Cortex of kidney (tissue), 1 donor: ENCODE measurements at places on chromosomes 11 and 22.

DNA sequence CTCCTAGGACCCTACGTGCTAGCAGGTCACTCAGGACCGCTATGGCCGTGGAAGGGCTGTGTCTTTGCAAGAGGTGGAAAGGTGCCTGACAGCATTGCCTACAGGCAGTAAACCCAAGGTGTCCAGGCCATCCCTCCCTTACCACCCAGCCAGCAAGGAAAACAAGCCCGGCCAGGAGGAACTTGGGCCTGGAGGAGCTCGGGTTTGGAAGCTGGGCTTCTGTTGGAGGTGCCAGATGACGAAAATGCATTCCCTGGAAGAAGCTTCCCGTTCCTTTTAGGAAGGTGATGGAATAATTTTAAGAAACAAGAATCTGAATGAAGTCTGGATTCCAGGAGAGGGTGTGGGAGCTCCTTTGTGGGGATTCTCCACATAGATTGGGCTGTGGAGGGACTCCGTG is 23.6 kb downstream of the FBLN1 start:
- DNase-seq, result no peak

GRCh38 chr11:131303611-131304119 is 66.8 kb upstream of the NTM start:
- DNase-seq, result no peak

GRCh38 chr11:94782446-94782845 is 14.3 kb downstream of the AMOTL1 start:
- DNase-seq, result no peak

- DNase-seq, result no peak
These were observed 27.2 kb downstream of the SYN3 start for GRCh38 chr22:33030923-33031525.

DNA sequence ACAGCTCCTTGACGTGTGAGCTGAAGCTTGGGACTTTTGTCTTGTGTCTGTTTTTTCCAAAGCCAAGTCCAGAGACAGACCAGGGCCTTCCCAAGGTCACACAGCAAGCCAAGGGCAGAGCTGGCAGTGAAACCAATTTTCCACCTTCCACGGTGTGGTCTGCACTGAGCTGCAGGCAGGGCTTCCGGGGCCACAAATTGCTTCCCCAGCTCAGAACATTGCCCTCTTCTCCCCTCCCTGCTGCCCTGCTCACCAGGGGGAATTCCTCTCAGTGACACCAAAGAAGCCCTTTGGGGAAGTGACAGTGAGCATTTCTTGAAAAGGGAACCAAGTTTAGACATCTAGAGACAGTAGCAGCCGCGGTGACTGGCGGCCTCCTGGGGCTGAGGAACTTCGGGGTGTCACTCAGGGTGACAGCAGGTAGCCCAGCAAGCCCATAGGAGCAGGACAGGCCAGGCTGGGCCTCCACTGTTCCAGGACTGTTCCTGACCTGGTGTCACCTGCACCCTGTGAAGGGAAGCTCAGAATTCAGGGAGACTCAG is 9.2 kb downstream of the FXYD2 start:
- no peak for DNase-seq

DNA sequence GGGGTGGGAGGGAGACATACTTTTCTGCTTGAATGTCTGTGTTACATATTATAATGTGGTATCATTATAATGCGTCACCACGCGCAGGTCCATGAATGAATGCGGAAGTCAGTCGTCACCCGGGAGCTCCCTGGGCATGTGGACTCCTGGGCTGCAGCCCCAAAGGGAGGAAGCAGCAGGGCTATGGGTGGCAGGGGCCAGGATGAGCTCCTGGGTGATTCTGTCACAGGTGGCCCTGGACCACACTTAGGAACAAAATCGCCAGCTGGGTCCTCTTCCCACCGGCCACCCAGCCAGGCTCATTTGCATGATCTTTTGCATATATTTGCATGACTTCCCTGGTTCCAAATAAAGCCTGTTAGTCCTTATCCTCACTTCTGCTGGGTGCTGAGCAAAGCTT is 51.2 kb downstream of the KCNJ4 start:
- DNase-seq, result no peak

DNA sequence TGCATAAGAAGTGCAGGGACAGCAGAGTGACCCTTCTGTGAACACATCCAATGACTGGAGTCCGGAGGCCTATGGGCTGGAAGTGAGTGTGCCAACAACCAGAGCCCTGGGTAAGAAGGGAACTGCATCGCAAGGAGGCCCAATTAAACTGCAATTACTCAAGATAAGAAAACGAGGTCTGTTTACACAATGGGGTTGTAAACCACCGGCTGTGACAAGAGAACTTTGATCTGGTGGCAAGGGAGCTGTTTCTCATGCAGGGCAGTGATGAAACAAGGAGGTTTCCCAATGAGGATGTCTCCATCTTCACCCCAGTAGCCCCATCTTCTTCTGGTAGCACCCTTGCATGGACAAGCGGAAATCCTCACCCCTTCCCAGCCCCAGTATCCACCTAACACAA is 21.5 kb downstream of the ETS1 start:
- no peak for DNase-seq

DNA sequence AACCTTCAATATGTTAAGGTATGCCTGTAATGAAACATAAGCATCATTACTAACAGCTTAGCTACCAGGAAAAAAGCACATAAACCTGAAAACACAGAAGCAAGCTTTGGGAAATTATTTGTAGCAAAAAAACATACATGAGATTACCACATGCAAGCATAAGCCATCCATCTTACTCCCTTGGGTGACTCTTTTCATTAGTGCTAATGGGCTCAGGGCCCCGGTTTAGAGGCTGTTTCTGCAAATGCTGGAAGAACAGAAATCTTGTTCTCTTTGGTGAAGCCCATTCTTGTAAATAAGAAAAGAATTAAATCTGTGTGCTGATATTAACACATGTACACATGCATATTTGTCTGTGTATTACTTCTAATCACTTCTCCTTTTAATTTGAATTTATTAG is 314.3 kb downstream of the TTC28 start:
- no peak for DNase-seq

DNA sequence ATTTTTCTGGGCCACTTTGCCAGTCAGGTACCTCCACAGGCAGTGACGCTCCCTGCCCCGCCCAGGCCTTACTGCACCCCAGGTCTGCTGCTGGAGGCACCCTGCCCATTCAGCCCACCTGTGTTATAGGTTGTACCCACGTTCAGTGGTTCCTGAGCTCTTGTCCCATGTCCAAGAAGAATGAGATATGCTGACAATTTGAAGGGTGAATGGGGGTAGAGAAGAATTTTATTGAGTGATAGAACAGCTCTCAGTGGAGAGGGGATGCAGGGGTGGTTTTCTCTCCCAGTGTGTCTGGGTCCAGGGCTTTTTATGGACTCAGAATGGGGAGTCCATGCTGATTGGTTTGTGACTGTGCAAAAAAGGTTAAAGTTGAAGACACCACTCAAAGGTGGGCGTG is 149.7 kb downstream of the LDLRAD3 start:
- DNase-seq, result no peak

DNA sequence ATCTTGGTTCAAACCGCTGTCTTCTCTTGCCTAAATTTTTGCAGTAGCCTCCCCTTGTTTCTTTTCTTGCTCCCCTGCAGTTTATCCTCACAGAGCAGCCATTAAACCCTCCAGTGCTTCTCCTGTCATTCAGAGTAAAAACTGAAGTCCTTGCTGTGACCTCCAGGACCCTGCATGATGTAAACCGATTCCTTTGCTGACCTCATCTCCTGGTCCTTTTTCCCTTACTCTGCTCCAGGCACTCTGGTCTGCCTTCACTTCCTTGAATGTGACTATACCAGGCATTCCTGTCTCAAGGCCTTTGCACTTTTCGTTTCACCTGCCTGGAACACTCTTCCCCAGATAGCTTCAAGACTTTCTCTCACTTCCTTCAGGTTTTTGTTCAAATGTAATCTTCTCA is 152.0 kb downstream of the WNT11 start:
- no peak for DNase-seq

GRCh38 chr11:129435499-129436245 is 60.0 kb downstream of the BARX2 start:
- DNase-seq, result no peak

DNA sequence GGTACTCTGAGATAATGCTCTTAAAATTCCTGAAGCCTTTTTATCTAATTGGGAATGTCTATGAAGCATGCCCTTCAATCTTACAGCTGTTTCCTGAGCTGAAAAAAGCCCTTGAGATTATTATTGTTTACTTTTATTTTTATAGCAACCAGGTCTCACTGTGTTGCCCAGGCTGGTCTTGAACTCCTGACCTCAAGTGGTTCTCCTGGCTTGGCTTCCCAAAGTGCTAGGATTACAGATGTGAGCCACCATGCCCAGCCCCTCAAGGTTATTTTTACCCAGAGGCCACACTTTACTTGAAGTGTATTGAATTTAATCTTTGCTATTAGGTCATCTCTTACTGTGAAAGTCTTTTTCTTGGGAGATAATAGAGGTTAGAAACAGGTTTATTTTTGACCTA is 7.0 kb upstream of the SWAP70 start:
- DNase-seq, result no peak

DNA sequence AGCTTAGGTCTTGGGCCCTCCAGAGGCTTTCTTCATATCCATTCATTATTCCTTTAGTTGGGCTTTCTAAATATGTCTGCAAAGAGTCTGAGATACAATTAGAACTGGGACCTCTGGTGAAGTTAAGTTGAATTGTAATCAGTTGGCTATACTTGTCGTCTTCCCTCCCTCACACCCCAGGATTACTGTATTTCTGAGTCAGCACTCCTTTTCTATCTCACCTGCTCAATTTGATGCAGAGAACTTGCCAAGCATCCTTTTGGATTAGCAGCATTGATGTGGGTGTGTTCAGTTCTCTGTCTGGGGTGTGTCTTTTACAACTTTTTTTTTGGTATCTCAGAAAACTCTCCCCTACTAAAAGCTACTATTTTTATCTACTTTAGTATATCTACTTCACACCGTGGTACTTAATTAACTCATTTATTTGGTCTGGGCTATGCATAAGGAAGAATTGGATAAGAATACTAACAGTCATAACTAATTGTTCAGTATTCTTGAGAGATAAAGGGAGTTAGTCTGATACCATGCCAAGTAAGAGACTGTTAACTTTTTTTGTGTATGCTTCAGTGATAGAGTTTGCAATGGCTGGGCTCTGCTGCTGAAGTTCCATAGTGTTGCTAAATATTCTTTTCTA is 15.1 kb downstream of the CTNND1 start:
- no peak for DNase-seq

DNA sequence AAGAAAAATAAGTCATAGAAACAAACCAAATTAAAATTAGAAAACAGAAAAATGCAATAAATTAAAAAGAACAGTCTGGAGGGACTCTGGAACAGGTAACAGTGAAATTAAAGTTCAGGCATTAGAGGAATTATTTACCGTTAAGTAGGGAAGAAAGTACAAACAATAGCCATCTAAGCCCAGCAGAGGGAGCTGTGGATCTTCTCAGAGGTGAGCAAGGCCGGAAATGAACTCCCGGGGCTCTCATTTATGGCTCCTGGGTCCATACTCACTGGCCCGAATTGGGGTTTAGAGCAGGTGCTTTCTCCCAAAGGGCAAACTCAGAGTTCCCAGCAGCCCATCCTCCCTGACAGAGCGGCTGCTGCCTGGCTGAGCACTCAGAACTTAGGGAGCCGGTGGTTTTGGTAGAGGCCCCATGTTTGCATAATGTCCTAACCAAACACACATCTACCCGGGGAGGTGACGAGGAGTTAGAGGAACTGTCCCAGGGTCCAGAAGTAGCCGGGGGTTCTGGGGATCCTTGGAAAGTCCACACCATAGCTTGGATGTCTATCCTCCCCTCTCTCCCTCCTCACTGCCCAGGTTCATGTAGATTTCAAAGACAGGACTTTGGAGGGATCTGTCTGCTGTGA is 87.8 kb upstream of the VPREB1 start:
- DNase-seq, result no peak

GRCh38 chr11:101278286-101278685 is 148.7 kb upstream of the PGR start:
- no peak for DNase-seq

- no peak for DNase-seq
These were observed 7.9 kb downstream of the FAM118A start for GRCh38 chr22:45317551-45318167.

DNA sequence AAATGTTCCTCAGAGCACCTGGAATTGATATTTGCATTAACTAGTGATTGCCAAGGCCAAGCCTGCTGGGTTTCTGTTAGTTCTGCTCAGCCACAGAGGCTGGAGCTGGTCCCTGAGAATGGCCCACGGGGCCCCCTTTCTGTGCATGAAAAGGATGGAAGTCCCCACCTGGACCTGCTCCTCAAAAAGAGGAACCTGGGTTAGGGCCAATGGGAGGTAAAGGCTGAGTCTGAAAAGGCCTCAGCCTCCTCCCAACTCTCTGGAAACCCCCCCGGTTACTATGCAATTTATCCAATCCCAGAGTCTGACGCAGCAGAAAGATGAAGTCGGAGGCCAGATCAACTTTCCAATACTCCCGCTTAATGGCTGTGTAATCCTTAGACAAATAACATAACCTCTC is 6.8 kb upstream of the CREB3L1 start:
- DNase-seq, result no peak

DNA sequence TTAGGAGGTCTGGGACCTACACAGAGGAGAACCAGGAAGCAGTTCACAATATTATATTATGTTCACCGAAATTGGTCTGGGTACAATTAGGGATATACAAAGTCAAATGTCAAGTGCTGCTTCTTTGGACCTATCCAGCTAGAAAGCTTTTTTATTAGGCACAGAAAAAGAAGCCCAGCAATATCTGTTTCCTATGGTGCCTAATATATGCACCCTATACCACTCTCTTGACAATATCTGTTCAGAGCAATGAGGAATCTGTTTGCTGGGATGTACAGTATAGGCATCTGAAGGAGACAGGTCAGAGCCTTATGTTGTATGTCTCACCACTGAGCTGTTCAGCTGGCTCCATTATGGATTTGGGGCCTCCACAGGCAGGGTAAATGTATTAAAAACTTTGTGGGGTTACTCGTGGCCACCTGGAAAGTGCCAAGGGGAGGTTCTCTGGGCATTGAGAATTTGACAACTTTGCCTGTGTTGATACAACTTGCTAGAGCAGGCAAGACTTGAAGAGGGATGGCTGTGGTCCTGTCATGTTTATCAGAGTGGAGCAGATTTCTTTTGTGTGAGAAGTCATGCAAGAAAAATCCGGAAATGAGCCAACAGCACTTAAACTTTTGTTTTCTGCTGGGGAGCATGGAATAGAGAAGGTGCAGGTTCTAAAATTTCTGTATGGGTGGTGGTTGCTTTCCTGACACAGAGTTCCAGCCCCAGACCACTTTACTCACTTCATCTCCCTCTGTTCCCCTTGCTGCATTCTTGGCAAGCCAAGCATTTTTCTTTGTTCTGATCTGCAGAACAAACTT is 10.1 kb downstream of the STIM1 start:
- DNase-seq, result no peak
